Hepatocyte (in vitro differentiated cells): ENCODE measurements at places on chromosomes 1 and 21. TPM values are rescaled to one million over a fixed set of nuclear protein-coding genes. Genes with fewer than 3 reads are reported as not detected.

The RSPH1 gene
- total RNA-seq = 0.60 and 1.3 TPM in 2 replicates

GRCh38 chr1:24302209-24302611 lies 16.9 kb upstream of the GRHL3 start:
- no peak overlapping the region for H3K27ac ChIP-seq
- DNase-seq = no peak
- no peaks in the 10 kb centered on the region for H3K4me1 ChIP-seq
- H3K4me3 ChIP-seq = no peak overlapping the region
- H3K27me3 ChIP-seq = peaks cover 3% of the 10 kb centered on the region

The MYBPH gene
- total RNA-seq = not detected in 2 replicates

- peak overlapping the region; percentile 85 for H3K27ac ChIP-seq
- peak; percentile 61 for DNase-seq
- H3K4me3 ChIP-seq = peak overlapping the region; percentile 73
Observed at GRCh38 chr1:35030756-35031446, 844 bp downstream of the ZMYM6 start.

- no peak overlapping the region for H3K27ac ChIP-seq
- no peaks in the 10 kb centered on the region for H3K36me3 ChIP-seq
- H3K4me1 ChIP-seq = no peaks in the 10 kb centered on the region
- H3K4me3 ChIP-seq = no peak overlapping the region
- no peaks in the 10 kb centered on the region for H3K27me3 ChIP-seq
Observed at GRCh38 chr1:192445839-192446489, 129.2 kb downstream of the RGS21 start.

- H3K4me3 ChIP-seq = peak overlapping the region; percentile 10
- H3K4me1 ChIP-seq = peaks cover 60% of the 10 kb centered on the region
Observed at GRCh38 chr1:150562446-150563339, 13.5 kb downstream of the ADAMTSL4 start.

DNA sequence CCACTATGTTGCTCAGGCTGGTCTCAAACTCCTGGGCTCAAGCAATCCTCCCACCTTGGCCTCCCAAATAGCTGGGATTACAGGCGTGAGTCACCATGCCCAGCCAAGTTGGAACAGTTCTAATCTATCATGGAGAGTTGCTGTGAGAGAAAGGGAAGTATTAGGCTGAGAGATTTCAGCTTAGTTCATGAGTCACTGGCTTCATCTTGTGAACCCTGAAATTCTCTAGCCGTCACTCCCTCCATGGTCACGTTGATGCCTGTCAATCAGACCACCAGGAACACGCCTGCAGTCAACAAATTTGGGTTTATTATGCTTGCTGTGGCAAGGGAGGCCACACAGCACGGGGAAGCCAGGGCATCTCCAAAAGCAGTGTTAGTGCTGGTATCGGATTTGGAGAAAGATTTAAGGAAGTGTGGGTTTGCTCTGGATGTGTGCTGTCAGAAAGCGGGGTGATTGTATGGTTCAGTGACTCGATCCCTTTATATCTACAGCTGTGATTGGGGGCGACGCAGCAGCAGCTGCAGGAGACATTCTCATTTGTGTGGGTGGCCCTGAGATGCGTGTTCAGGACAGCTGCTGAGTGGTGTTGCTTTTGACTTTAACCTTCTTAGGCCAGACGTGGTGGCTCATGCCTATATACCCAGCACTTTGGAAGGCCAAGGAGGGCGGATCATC lies 18.7 kb downstream of the UQCRHL start:
- H3K36me3 ChIP-seq = no peaks in the 10 kb centered on the region
- no peak overlapping the region for H3K4me3 ChIP-seq
- H3K27me3 ChIP-seq = no peaks in the 10 kb centered on the region
- H3K4me1 ChIP-seq = peaks cover 11% of the 10 kb centered on the region
- DNase-seq = no peak
